Suppressor macrophage (primary cell): ENCODE measurements at places on chromosomes 11 and 22.

DNA sequence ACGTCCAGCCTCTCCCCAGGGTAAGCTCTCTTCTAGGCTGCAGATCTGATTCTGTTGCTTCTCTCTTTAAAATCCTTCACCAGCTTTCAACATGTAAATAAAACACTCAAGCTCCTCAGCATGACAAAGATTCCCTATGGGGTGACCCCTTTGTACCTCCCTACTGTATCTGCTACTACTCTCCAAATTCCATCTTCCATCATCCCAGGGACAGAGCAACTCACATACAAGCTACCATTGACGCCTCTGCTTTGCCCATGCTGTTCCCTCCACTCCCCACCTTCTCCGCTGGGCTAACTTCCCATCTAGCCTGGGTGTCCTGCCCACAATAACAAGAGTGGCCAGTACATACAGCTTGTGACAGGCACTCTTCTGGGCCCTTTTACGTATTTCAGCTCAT is 207.5 kb upstream of the ZBED5 start:
- no peak for DNase-seq

GRCh38 chr22:36210224-36210623 is 8.6 kb upstream of the APOL4 start:
- DNase-seq = no peak

GRCh38 chr11:135069890-135070289 is 657.8 kb upstream of the B3GAT1 start:
- no peak for DNase-seq

DNA sequence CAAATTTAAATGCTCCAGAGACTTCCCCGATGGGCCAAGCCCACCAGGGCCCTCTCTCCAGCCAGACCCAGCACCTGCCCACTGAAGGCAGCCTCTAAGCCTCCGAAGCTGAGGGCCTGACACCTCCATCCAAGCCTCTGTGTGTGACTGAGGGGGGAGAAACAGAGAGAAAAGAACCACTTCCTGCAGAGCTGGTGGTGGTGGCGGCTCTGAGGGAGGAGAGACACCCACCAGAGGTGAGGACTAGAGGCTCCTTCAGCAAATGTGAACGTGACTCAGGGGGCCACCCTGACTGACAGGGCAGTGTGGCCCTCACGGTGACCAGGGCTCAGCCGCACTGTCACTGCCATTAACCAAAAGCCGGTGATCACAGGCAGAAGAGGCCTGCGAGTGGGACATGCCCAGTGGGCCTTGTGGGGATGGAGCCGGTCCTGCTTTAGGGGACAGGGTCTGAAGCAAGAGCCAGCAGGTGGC is 31.0 kb upstream of the CD5 start:
- DNase-seq = no peak

DNA sequence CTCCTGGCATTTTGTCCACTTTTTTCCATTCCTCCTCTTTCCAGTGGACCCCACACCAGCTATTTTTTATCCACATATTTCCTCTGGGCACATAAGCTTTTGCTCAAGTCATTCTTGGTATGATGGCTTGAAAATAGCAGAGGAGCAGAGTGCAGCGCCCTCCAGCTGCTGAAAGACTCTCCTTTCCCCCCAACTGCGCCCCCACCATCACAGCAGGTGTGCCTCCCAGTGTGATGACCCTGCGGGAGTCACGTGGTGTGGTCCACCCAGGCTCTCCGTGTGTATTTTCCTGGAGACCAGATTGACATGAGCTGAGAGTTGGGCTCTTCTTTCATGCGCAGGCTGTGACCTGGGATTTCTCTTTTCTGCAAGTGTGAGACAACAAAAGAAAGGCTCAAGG is 1241.6 kb downstream of the TBC1D22A start:
- no peak for DNase-seq

GRCh38 chr11:91075032-91075695 is 852.3 kb upstream of the CHORDC1 start:
- DNase-seq = no peak

- DNase-seq = no peak
These were observed 25.1 kb upstream of the PAMR1 start for GRCh38 chr11:35550374-35551036.

DNA sequence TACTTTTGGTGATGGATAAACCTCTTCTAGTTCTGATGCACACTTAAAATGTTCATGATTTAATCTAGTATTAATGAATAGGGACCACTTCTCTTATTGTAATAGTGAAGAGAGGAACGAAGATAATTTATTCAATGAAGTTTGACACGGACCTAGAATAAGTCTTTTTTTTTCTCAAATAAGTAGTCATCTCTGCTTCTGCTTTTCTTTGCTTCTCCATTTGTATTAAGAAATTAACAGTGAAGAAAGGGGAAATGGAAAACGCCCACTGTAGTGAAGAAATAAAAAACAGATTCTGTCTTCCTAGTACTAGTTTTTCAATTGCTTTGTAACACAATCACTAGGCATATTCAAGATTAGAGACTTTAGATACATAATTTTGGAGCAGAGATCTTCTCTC is 73.0 kb downstream of the CD44 start:
- DNase-seq = peak; percentile 65

DNA sequence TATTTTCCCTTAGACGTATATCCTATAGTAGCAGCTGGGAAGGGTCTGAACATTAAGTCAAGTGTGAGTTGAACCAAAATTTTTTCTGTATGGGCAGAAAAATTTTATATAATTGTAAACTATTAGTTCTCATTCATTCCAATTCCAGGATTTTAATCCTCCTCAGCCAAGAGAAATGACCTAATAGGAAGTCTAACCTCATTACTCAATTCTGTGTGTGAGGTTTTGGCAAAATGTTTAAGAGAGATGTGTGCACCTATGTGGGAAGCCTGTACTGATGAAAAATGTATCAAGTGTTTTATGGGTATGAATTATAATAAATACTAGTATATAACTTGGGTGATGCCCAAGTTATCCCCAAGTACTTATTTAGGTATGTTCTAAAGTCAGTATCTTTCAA is 311.6 kb upstream of the PITPNB start:
- DNase-seq = no peak

GRCh38 chr11:115344846-115345245 is 159.4 kb downstream of the CADM1 start:
- no peak for DNase-seq

- DNase-seq = peak; percentile 90
These were observed 41.3 kb downstream of the LRRC32 start for GRCh38 chr11:76629116-76629852.

- no peak for DNase-seq
These were observed 1.1 kb upstream of the DBX1 start for GRCh38 chr11:20161230-20161918.
